Lower lobe of right lung (tissue), 2 donors: ENCODE measurements at places on chromosomes 2 and 18. TPM values are rescaled to one million over a fixed set of nuclear protein-coding genes. Genes with fewer than 3 reads are reported as not detected.

CRYGD gene
- total RNA-seq, result not detected

PRSS56 gene
- total RNA-seq, result not detected

PROC gene
- not detected for total RNA-seq

RAMP1 gene
- total RNA-seq, result 5.1 TPM

SIX3 gene
- total RNA-seq, result not detected

TGIF1 gene
- 45.8 TPM for total RNA-seq

COL3A1 gene
- total RNA-seq, result 187 TPM

RUFY4 gene
- not detected for total RNA-seq

THSD7B gene
- 0.38 TPM for total RNA-seq

DNA sequence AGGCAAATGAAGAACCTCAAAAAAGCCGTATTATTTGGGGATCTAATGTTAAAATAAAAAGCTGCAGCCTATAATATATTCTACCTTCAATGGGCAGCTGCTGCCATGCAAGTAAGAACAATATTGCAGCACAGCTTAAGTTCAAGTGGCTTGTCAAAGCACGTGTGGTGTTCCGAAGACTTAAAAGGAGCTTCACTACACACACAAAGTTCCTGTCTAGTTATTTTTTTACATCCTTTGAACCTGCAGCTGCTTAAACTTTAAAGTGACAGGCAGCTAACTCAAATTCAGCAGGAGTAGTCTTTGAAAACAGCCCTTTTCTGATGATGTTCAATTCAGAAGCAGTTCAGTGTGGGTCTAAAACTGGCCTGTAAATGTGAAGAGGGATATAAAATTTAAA is 85.8 kb upstream of the XIRP2 start:
- DNase-seq, result no peak

- DNase-seq, result no peak
Measured at GRCh38 chr18:49030692-49031443, 80.1 kb upstream of the SMAD7 start.

GRCh38 chr2:240875228-240876034 is 6.8 kb downstream of the AGXT start:
- no peak for DNase-seq

DNA sequence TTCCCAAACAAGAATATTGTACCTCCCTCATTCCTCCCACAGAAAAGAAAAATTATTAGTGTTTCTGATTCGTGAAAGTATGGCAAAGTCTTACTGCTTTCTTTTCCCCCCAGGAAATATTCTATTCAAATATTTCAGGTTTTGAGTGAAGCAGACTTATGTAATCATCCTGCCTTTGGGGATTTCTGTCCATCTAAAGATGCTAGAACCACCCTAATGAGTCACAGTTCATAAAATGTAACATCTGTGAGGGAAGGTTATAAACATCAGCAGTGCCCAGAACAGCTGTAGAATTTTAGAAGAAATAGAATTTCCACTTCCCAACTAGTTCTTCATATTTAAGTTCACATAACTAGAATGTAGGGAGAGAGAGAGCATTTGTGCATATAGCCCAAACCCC is 39.0 kb downstream of the EEF1B2 start:
- no peak for DNase-seq

DNA sequence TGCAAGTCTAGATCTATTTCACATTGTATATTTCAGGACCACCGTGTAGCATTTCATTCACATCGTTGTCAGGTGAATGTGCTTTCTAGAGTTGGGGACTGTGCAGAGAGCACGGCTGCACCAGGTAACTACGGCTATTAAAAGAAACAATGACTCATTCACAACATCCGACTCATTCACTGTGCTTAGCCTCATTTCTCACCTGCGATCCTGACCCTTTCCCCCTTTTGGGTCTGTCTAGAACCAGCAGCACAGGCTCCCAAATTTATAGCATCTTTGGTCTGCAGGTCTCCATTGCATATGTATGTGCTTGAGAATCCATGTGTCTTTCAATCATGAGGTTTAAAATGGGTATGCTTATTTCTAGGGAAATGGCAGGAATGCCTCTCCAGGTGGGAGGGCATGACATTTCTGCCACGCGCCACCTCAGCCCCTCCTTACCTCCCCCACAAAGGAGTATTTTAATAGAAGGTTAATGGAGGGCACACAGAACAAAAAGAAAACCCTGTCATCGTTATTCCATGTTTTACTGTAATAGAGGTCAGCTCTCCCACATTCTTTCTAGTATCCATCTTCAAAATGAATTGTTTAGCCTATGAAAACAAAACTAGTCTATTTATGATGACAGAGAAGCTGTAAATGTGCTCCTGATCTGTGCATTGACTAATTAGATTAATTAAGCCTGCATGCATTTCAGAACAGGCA is 246.7 kb upstream of the EPHA4 start:
- no peak for DNase-seq

GRCh38 chr2:176514805-176515500 is 245.7 kb downstream of the MTX2 start:
- no peak for DNase-seq

- no peak for DNase-seq
Measured at GRCh38 chr2:73101626-73102256, 11.0 kb downstream of the RAB11FIP5 start.

DNA sequence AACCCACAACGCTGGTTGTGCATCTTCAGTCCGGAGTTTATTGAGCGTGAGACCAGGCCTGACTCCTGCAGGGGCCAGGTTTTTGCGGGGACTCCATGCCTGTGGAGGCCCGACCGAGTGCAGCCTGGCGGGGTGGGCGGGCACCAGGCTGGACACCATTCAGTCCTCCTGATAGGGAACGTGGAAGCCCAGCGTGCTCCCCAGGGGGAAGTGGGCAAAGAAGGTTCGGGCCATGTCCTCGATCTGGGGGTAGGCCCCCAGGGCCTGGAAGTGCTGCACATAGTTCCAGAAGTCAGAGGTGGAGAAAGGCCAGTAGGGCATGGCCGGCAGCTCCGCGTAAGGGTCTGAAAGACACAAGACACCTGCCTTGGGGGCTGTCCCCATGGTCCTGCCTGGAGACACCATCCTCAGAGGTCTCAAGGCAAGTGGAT is 1.4 kb downstream of the OTOS start:
- peak; percentile 39 for DNase-seq

GRCh38 chr18:70415823-70416488 is 127.1 kb downstream of the SOCS6 start:
- no peak for DNase-seq

- DNase-seq, result peak; percentile 74
Measured at GRCh38 chr2:1591978-1592907, 152.1 kb downstream of the PXDN start.

GRCh38 chr2:20343128-20343527 is 7.5 kb downstream of the PUM2 start:
- no peak for DNase-seq

DNA sequence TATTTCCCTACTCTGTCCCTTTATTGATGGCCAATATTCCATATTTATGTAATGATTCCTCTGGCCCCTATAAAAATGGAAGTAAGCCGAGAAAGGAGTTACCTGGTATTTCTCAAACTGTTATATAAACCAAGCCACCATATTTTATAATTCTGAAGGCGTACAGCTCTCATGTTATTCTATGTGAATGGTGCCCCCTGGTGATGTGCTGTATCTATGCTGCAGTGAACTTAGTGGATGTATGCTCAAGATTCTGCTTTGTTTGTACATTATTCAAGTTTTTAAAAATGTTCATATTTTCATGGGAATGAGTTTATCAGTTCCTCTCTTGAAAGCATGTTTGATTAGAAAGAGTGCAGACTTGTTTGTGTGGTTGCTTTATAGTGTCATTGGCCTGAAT is 194.5 kb upstream of the LRRTM1 start:
- DNase-seq, result no peak

GRCh38 chr2:135997380-135997779 is 12.0 kb upstream of the DARS1 start:
- DNase-seq, result peak; percentile 56

DNA sequence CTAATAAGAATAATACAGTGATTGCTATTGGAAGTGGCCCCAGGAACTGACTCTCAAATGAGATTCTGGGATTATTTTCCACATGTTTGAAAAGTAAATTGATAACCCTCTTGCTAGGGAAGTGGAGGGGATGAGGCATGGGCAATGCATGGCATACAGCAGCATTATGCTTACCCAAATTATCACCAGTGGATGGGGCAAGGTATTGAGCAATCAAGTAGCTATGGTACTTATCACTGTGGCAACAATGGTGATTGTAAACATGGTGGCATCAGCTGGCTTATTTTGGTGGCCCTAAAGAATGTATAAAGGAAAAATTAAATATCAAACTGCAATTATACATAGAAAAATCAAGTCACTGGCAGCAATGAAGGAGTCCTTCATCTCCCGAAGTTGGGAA is 155.1 kb downstream of the FIGN start:
- DNase-seq, result no peak

- no peak for DNase-seq
Measured at GRCh38 chr2:20928617-20929016, 105.7 kb upstream of the LDAH start.

- DNase-seq, result no peak
Measured at GRCh38 chr2:149741646-149742045, 154.1 kb upstream of the MMADHC start.

DNA sequence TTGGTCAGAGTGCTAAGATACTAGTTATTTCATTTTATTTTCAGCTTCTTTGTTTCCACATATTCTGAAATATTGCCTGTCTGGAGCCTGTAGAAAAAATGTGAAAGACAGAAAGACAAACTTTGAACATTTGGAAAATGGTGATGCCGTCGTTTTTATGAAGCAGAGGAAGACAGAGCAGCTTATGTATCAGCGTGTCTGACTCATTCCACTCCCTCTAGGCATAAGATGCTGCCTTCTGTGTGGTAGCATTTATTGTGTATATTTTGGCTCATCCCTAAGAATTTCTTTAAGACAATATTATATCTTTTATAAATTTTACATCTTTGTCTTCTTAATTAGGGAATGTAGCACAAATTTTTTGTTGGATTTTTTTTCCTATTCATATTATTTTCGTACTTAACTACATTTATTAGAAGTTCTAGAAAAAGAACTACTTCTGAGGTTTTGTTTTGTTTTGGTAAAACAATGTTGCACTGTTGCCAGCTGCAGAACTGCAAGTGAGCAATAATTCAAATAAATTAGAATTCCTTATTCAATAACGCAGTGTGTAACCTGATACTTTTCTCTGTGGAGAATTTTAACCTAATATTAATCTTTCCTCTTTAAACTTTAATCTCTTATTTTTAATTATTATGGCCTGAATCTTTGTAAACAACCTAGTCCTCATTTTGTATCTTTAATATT is 300.4 kb downstream of the ZNF407 start:
- no peak for DNase-seq

GRCh38 chr2:196263181-196263747 is 91.9 kb upstream of the STK17B start:
- DNase-seq, result no peak

GRCh38 chr2:224492531-224492930 is 90.6 kb upstream of the FAM124B start:
- DNase-seq, result no peak

- DNase-seq, result peak; percentile 25
Measured at GRCh38 chr2:23606968-23607367, 222.0 kb downstream of the KLHL29 start.

GRCh38 chr2:6785493-6785892 is 80.2 kb downstream of the CMPK2 start:
- no peak for DNase-seq

DNA sequence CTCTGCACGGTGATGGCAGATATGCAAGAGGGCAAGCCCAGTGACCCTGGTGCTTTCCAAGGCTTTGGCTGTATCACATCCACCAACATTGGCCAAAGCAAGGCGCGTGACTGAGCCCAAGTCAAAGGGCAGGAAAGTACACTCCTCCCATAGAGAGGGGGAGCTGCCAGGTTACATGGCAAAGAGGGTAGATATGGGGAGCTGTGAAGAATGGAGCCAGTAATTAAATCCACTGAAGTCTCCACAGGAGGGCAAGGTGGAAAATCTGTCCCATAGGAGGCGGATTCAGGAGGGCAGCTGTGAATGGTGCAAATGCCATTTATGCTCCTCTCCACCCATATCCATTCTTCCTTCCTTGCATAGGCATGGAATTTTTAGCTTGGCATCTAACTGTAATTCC is 44.6 kb upstream of the THOC1 start:
- DNase-seq, result no peak

GRCh38 chr2:19111354-19111753 is 247.1 kb downstream of the OSR1 start:
- DNase-seq, result no peak

DNA sequence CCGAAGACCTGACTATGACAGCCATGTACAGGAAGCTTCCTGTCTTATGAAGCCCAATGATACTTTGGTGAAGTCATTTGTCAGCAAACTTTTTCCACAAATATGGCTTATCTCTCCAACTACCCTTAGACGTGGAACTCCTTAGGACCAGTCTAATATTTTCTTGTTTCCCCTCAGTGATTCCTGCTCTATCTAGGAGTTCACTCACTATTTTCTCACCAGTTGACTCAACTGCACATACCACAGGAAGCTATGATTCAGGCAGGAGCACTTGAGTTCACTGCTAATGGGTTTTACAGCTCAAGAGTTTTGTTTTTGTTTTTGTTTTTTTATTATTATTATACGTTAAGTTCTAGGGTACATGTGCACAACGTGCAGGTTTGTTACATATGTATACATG is 109.3 kb downstream of the ANTXR1 start:
- no peak for DNase-seq

DNA sequence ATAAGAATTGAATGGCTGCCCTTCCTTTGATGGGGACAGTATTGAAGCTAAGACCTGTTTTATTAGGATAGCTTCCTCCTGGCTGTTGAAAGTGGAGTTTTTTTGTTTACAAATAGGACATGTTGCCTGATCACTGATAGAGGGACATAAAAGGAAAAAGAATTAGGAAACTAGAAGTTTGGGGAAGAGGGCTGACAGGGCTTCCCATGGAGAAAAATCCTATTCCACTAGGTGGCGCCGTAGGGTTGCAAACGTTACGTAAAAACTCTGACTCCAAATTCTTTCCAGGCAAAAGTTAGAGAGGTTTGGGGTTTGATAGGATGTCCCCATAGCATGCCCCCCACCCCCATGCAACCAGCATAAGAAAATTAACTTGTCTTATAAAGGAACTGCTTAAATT is 11.1 kb upstream of the RBFA start:
- DNase-seq, result no peak
